ENCODE measurements at places on chromosomes 16 and 17.

- DNase-seq = no peak
These were observed 115.2 kb downstream of the PITPNC1 start for GRCh38 chr17:67492251-67492740.

DNA sequence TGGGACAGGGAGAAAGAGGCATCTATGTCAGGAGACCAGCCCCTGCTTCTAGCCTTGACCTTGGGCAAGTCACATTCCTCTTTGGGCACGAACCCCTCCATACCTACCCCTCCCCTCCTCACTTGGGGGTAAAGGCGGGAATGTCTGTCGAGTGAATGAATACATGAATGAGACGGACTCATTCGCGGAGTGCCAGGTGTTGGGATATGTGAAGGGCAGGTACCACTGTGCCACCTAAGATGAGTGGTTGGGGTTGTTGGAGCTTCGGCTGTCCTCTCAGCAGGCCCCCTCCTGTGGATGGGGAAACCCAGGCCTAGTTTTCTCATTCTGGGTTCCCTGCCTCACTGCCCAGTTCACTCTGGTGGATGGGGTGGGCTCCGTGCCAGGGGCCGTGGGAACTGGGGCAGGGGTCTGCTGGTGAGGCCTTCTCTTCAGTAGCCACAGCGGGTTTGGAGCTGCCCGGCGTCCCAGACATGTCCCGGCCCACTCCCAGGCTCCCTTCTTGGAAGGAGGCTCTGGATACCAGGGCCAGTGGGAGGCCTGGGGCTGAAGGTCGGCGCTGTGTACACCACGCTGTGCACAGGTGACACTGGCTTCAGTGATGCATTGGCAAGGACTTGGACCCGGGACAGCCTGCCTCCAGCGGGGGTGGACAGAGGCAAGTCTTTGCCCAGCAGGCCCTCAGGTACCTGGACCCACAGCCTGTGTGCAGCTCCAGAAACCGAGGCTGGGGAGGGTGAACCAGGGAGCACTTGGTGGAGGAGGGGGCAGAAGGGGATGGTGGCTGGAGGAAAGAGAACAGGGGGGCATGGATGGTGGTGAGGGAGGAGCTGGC lies 5.6 kb downstream of the GLIS2 start:
- DNase-seq = no peak

GRCh38 chr17:60087882-60088669 lies 9.4 kb upstream of the HEATR6 start:
- no peak for DNase-seq

GRCh38 chr17:55444471-55445441 lies 23.1 kb upstream of the MMD start:
- DNase-seq = no peak

DNA sequence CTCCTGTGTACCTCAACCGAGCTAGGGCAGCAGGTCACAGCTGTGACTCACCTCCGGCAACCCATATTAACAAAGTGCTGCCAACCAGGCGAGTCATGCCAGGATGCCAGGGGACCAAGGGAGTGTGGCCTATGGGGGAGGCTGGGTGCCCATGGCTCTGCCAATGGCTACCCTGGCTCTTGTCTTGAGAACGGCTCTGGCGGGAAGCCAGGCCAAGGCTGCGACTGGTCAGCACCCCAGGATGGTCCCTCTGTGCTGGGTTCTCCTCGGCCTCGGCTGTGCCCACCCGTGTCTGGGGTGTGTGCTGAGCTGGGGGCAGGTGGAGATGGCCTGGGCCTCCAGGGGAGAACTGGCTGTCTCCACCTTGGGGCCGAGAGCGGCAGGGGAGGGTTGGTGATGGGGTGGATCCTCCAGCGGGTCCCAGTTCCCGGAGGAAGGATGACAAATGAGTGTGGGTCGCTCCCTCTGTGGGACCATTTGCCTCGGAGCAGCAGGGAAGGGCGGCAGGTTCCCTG lies 75.8 kb downstream of the MRC2 start:
- no peak for DNase-seq

GRCh38 chr16:89895482-89896250 lies 22.3 kb downstream of the TCF25 start:
- no peak for DNase-seq

- DNase-seq = no peak
These were observed 27.9 kb upstream of the TNRC6A start for GRCh38 chr16:24701521-24701951.

- DNase-seq = peak; percentile 49
These were observed 45.7 kb upstream of the SIAH1 start for GRCh38 chr16:48430890-48431289.

DNA sequence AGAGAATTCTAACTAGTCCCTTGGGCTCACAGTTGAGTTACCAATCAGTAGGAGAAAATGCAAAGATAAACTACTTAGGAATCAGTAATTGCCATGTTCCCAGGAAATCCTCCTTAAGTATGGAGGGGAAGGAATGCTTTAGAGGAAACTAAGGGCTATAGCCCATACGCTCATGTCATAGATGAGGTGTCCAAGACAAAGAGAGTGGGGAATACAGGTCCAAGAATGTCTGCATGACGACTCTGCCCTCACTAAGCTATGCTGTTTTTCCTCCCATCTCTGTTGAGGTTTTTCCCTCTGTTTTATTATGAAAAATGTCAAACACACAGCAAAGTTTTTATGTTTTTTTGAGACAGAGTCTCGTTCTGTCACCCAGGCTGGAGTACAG lies 16.0 kb downstream of the LDHD start:
- DNase-seq = no peak

DNA sequence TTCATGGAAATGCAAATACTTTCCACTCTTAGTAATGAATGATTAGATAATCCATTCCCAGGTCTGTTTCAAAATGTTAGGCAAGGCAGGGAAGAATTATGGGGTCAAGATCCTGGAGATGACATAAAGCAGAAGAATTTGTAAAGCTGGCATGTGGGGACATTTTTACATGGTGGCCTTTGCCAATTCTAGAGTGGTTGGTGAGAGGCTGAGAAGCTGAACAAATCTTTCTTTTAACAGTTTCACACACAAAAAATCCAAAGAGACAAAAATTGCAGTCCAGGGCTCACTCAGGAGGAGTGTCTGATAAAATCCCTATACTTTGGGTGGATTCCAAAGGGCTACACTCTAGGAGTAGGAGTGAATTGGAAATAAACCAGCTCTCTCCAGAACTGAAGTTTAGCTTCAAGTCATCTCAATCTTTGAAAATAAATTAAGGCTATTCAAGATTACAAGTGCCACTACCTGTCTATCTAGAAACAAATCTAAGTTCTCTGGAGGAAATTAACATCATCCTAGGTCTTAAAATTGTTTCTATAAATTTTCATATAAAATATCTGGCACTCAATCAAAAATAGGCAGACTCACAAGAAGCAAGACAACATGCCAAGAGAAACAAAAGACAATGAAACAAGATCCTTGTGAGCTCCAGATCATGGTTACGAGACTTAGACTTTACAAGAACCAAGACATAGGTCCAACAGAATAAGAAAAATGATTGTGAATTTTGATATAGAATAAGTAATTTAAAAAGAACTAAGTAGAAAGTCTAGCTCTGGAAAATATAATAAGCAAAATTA lies 113.0 kb upstream of the AXIN2 start:
- DNase-seq = no peak

GRCh38 chr16:30992276-30992780 lies 7.3 kb downstream of the HSD3B7 start:
- no peak for DNase-seq

GRCh38 chr17:19343256-19343630 lies 19.3 kb downstream of the B9D1 start:
- DNase-seq = no peak

- no peak for DNase-seq
These were observed 39.8 kb downstream of the TLE7 start for GRCh38 chr16:71402007-71402406.

GRCh38 chr17:36674278-36674650 lies 72.9 kb downstream of the MRM1 start:
- no peak for DNase-seq

- no peak for DNase-seq
These were observed 29.4 kb downstream of the LGALS9 start for GRCh38 chr17:27660436-27660835.

GRCh38 chr16:62638964-62639870 lies 603.0 kb upstream of the CDH8 start:
- no peak for DNase-seq

GRCh38 chr17:74546586-74546985 lies 671 bp upstream of the CD300C start:
- no peak for DNase-seq

DNA sequence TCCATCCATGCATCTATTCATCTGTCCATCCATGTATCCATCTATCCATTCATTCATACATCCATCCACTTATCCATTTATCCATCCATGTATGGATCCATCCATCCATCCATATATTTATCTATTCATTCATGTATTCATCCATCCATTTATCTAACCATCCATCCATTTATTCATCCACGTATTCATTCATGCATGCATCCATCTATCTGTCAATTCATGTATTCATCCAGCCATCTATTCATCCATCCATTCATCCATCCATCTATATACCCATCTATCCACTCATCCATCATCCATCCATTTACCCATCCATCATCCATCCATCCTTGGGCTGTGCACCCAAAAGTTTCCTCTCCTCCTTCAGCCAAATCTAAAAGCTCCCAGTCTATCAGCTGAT lies 43.4 kb downstream of the GDE1 start:
- no peak for DNase-seq

GRCh38 chr17:22492331-22492730 lies 800.0 kb downstream of the KCNJ18 start:
- DNase-seq = no peak
